Suppressor macrophage (primary cell): ENCODE measurements at places on chromosomes 13 and 19.
A peak's percentile ranks its signal among the peaks of the same experiment; 100 is the strongest.

DNA sequence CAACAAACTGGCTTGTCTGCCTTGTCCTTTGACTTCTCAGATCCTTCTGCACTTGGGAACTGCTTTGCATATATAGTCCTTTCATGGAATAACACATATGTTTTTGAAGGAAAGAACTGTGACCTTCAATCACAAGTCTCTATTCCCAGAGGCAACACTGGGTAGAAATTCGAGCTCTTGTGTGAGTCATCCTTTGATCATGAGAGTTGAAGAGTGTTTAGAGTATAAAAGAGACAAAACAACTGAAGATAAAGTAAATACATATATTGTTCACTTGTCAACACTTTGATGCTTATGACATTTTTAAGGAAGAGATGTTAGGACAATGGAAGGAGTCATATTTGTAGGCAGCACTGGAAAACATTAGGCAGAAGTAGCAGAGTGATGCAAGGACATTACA is 5.2 kb upstream of the OR7A5 start:
- DNase-seq, result no peak

GRCh38 chr13:80030491-80030890 is 310.4 kb downstream of the SPRY2 start:
- peak; percentile 80 for DNase-seq

DNA sequence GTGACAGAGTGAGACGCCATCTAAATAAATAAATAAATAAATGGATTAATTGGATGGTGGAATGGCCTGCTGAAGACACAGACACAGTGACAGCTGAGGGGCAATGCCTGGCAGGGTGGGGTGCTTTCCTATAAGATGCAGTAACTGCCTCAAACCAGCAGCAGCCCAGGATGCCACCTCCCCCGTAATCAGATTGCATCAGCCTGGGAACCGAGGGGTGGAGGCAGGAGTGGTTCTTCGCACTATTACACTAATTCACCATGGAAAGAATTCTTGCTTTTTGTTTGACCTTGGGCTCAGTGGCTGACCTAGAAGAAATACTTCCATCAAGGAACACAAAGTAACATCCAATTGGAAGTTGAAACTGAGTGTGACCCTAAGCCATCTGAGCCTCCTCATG is 31.6 kb upstream of the USP12 start:
- DNase-seq, result no peak

DNA sequence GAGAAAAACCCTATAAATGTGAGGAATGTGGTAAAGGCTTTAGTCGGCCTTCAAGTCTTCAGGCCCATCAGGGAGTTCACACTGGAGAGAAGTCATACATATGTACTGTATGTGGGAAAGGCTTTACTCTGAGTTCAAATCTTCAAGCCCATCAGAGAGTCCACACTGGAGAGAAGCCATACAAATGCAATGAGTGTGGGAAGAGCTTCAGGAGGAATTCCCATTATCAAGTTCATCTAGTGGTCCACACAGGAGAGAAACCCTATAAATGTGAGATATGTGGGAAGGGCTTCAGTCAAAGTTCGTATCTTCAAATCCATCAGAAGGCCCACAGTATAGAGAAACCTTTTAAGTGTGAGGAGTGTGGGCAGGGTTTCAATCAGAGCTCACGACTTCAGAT is 11.7 kb downstream of the ZNF226 start:
- DNase-seq, result no peak

DNA sequence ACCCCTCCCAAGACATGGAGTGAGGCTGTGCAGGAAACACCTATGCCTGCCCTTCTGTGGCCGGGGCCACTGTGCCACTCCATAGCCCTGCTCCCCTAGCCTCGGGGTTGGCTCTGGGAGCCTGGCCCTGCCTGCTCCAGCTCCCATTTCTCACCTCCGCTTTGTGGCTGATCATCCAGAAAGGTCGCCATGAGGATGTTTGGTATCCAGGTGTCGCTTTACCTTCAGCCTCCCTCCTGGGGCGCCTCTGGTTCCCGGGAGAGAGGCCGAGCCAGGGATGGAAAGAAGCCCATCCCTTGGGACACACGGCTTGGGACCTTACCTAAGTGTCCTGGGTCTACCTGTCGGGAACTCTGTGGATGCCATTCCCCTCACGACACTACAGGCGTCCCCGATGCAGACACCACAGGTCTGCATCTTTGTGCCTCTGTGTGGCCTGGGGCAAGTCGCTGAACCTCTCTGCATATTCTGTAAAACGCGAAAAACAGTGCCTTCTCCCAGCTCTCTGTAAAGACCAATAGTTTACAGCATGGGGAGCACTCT is 3.4 kb upstream of the MCF2L start:
- DNase-seq, result no peak

GRCh38 chr13:83895994-83896580 is 13.8 kb upstream of the SLITRK1 start:
- DNase-seq, result no peak

GRCh38 chr13:63567031-63567430 is 2151.4 kb upstream of the PCDH20 start:
- no peak for DNase-seq

DNA sequence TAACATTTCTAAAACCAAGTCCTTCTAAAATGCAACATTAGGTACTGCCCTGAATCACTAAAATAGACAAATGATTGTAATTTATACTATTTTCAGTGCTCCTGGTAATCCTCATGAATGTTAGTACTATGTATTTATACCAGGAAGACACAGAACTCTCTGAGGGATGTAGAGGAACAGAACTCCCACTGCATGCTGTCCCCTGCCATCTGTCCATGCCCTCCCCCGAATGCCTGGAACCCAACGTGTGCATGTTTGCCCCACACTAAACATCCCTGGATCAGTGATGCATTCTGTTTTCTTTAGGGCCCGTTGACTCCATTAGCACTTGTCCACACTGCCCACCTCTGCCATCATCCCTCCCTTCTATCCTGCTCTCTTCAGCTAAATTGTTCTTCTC is 26.5 kb downstream of the ENOX1 start:
- no peak for DNase-seq

DNA sequence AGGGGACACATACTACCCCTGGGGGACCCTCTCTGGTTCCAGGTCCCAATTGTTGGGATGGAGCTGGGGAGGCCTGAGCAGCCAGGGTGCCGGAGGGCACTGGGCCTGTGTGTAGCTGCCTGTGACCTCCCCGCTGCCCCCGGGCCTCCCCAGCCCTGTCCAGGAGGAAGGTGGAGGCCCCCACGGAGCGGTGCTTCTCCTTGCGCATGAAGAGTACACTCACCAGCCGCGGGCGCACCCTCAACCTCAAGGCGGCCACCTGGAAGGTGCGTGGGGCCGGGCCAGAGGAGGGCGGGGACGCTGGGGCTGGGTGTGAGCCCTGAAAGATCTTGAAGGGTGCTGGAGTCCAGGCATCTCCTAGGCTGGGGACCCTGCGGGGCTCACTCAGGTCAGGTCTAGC is 11.7 kb downstream of the HIF3A start:
- DNase-seq, result no peak

GRCh38 chr13:77637588-77637987 is 59.9 kb upstream of the SLAIN1 start:
- no peak for DNase-seq

GRCh38 chr13:102291587-102292218 is 110.1 kb downstream of the FGF14 start:
- DNase-seq, result no peak

DNA sequence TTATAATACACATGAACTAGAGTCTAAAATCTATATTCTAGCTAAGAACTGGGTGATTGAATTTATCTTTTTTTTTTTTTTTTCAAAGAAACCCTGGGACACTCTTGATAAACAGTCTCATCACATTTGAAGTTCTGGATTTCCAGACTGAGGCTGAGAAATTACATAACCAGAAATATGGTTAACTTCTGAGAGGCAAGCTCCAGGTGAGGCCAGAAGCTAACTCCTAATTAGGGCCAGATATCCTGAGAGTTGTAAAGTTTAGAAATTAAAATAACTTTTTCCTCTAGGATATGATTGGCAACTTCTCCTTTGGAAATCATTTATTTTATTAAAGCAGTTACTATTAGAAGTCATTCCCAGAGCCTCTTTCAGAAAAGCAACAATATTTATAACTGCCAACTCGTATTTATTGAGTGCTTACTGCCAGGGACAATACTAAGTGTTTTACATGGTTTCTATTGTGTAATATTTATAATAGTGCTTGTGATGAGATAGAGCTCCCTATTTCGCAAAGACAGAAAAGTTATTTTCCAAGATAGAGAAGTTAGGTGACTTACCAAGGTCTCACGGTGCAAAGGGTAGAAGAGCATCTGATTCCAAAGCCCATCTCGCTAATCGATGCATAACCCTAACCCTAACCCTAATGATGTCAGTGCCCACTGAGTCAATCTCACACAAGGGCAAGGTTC is 187.7 kb downstream of the DCT start:
- no peak for DNase-seq

GRCh38 chr13:99501848-99502301 is 603 bp downstream of the TM9SF2 start:
- peak; percentile 75 for DNase-seq

DNA sequence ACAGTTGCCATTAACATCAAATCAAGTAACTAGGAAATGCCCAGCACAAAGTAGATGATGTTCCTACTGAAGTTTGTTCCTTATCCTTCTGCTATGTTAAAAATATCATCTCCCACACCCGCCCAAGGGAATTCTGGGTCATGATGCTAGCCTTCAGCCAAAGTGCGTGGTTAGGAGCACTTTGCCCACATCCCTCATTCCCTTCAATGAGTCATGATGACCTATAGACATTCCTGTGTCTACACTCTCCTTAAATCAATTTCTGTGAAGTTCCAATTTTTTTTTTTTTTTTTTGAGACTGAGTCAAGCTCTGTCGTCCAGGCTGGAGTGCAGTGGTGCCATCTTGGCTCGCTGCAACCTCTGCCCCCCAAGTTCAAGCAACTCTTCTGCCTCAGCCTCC is 17.0 kb downstream of the RXFP2 start:
- DNase-seq, result no peak

- no peak for DNase-seq
These were observed 24.7 kb downstream of the ATP11A start for GRCh38 chr13:112714376-112715174.

GRCh38 chr13:26855071-26855470 is 94.5 kb upstream of the GPR12 start:
- DNase-seq, result no peak

DNA sequence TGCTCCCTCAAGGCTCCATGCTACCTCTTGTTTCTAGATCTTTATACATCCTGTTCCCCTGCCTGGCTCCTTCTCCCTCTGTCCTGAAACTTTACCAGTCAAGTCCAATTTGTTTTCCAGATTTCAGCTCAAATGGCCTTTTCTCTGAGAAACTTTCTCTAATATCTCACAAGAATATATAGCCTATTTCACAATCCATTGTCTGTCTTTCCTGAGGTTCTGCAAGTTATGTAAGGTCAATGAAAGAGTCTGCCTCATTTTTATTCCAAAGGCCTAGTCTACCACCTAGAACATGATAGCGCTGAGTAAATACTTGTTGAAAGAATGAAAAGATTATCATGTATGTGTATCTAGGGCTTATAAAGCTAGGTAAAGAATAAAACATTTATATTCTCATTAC is 348.8 kb downstream of the SPRY2 start:
- DNase-seq, result no peak

GRCh38 chr19:55525289-55526101 is 11.4 kb downstream of the SBK2 start:
- no peak for DNase-seq

DNA sequence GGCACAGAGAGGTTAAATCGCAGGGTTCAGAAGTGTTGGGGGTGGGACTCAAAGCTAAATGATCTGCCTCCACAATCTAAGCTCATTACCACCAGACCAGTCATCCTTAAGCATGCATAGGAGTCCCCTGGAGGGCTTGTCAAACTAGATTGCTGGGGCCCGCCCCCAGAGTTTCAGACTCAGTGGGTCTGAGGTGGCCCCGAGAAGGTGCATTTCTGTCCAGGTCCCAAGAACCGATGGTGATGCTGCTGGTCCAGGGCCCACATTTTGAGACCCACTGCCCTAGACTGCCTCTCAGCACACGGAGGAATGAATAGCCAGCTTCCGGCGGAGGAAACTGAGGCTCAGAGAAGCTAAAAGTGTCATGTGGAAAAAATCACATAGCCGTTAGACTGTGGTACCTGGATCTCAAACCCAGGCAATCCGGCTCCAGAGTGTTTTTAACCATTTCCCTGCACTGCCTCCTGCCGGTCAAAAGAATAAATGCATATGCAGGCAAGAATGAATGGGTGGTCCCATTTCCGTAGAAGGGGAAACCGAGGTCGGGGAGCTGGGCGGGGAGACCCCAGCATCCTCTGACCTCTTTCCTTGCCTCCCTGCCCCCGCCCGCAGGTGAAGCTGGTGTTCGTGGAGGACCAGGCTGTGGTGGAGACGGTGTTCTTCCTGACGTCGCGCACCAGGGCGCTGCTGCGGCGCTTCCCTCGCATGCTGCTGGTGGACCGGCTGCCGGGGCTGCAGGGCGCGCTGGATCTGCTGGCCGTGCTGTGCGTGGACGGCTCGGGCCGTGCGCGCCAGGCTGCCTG is 23.8 kb downstream of the ZSWIM9 start:
- DNase-seq, result peak; percentile 39
